ENCODE measurements at places on chromosomes 5 and 9.
A peak's percentile ranks its signal among the peaks of the same experiment; 100 is the strongest.

- no peak for DNase-seq
- no peaks in the 10 kb centered on the region for H3K36me3 ChIP-seq
- H3K4me1 ChIP-seq = no peaks in the 10 kb centered on the region
- H3K4me3 ChIP-seq = no peak overlapping the region
Observed at GRCh38 chr5:60243713-60244112, 350.2 kb upstream of the PDE4D start.

GRCh38 chr5:75006865-75007822 lies 45.2 kb downstream of the GCNT4 start:
- H3K27me3 ChIP-seq = no peaks in the 10 kb centered on the region
- H3K27ac ChIP-seq = no peak overlapping the region
- no peaks in the 10 kb centered on the region for H3K4me1 ChIP-seq
- no peaks in the 10 kb centered on the region for H3K36me3 ChIP-seq

DNA sequence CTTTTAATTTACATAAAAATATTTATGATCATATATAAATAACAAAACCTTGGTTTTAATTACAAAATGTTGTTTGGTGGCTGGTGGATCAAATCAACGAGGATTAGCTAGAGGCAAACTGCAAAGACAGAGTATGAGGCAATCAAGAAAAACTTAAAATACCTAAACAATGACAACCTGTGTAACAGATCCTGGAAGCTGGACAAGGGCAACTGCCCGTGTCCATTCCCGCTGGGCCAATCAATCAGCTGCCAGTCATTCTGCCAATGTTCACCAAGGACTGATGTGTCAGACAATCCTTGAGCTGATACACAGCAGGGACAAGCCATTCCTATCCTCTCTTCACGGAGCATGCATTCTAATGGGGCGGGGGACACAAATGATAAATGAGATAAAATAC lies 3.2 kb upstream of the TENT4A start:
- no peaks in the 10 kb centered on the region for H3K27me3 ChIP-seq
- peak; percentile 64 for DNase-seq
- no peak overlapping the region for H3K4me3 ChIP-seq
- H3K4me1 ChIP-seq = peaks cover 17% of the 10 kb centered on the region
- no peak overlapping the region for H3K27ac ChIP-seq

DNA sequence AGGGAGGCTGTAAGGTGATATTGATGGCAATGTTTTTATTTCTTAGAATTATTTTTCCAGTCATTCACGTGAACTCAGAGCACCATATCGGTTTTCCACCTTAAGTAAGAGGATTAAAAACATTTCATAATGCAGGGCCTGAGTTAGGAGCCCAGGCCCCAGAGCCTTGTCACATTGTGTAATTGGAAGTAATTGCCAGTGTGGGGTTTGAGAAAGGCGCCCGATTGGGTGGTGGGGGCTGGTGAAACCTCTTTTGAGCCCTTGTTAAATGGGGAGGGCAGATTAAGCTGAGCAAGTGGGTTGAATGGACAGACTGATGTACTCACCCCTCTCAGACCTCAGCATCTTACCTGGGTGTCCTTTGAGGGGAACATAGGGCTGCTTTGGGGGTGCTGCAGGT lies 116.7 kb upstream of the PITX1 start:
- no peaks in the 10 kb centered on the region for H3K27me3 ChIP-seq
- H3K27ac ChIP-seq = no peak overlapping the region
- DNase-seq = no peak
- peaks cover under 1% of the 10 kb centered on the region for H3K36me3 ChIP-seq
- H3K4me1 ChIP-seq = peaks cover 15% of the 10 kb centered on the region

- peak overlapping the region; percentile 50 for H3K27ac ChIP-seq
- H3K4me1 ChIP-seq = peaks cover 26% of the 10 kb centered on the region
- H3K36me3 ChIP-seq = peaks cover 16% of the 10 kb centered on the region
- H3K4me3 ChIP-seq = no peak overlapping the region
Observed at GRCh38 chr5:16736158-16736995, 119.6 kb upstream of the RETREG1 start.

DNA sequence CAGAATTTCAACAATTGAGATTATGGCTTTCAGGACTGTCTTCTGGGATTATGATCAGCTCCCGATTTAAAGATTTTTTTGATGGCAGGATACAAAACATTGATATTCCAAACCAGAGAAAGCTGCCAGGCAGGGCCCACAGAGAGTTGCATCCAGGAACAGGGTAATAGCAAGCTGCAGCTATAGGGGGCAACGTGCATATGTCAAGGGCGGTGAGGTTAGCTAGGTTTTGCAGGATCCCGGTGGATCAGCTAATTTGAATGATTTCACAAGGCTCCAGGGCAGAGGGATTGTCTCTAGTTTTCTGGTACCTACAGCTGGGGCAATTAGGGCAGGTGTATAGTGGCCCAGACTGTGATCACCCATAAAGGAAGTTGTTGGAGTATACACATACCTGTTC lies 339.4 kb downstream of the CHSY3 start:
- H3K27me3 ChIP-seq = no peaks in the 10 kb centered on the region
- H3K36me3 ChIP-seq = no peaks in the 10 kb centered on the region
- H3K4me3 ChIP-seq = no peak overlapping the region
- H3K4me1 ChIP-seq = no peaks in the 10 kb centered on the region

DNA sequence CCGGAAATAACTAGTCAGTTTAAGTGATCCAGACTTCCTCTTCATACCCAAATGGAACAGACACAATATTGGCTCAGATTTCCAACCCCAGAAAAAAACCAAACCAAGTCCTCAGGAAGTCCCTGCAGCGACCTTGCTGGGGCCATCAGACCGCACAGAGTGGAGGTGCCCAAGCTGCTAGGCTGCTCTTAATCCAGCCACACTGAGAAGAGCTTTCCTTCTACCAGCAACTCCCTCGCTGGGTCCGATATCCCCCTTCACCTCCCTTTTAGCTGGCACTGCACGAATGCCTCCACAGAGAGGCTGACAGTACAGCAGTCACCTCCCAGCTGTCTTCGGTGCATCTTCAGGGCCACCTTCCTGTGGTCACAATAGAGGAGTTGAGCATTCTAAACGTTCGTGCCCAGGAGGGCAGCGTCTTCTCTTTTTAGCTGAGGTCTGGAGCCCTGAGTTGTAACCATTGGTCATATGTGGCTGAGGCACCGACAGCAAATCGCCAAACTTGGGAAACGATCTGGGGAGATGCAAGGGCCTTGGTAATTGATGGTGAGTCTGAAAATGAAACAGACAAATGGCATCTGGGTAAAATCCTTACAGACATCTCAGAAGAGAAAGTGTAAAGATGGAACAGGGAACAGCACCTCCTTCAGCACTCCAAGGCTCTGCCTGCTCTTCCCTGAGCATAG lies 5.7 kb downstream of the NAIF1 start:
- H3K27me3 ChIP-seq = no peaks in the 10 kb centered on the region
- no peak for DNase-seq
- H3K4me1 ChIP-seq = peaks cover 9% of the 10 kb centered on the region

- peaks cover 31% of the 10 kb centered on the region for H3K27me3 ChIP-seq
- no peak overlapping the region for H3K27ac ChIP-seq
Observed at GRCh38 chr9:100884518-100884917, 144.0 kb upstream of the PLPPR1 start.

DNA sequence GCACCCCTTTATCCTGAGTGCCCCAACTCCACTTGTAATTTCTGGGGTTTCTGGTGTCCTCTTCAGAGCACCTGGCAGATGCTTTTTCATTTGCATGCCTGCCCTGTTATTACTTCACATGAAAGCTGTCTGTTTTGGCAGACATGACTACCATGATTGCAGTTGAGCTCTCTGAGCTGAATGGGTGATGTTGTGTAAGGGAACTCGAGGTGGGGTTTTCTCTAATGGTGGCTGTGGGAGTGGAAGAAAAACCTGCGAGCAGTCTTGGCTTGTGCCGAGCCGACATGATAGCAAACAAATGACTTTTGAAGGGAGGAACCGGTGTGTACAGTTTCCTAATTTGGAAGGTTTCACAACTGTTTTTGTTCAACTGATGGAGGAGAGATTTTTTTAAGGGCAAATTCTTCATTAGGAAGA lies 196.2 kb downstream of the AOPEP start:
- H3K36me3 ChIP-seq = peaks cover 6% of the 10 kb centered on the region
- peaks cover 74% of the 10 kb centered on the region for H3K4me1 ChIP-seq
- peak overlapping the region; percentile 85 for H3K27ac ChIP-seq
- peak; percentile 78 for DNase-seq

DNA sequence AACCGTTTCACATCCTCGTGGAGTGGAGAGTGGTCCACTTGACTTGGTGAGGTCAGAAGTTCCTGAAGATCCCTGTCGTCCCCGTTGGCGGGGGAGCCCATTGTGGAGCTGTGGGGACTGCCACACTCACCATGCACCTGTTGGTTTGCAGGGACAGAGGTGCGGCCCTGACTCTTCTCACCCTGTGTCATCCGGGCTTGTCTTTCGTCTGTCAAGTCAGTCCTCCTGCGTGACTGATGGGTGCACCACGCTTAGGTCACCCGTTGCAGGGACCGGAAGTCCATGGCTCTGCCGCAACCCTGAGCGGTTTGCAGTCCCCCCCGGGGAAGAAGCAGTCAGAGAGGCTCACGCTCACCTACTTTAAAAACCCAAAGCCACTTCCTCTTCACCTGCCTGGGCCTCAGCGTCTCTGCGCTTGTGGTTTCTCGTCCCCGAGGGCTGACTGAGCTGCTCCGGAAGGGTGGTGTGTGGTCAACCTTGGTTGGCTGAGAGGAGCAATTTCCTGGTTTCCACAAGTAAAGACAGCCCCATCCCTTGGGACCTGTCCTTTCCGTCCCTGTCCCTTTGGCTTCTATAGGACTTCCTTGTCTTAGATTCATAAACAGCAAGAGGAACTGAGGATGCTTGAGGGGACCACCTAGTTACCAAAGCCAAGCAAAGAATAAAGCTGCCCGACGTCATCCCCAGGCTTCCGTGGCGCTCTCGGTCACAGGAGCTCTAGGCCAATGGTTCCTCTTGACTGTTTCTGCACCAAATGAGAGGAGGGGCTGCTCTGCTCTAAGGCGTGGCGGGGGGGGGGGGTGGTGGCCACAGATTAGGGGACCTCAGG lies 53.2 kb downstream of the USP20 start:
- peaks cover 5% of the 10 kb centered on the region for H3K4me1 ChIP-seq
- peaks cover 21% of the 10 kb centered on the region for H3K36me3 ChIP-seq
- H3K27ac ChIP-seq = no peak overlapping the region
- no peak for DNase-seq
- no peak overlapping the region for H3K4me3 ChIP-seq

- no peaks in the 10 kb centered on the region for H3K27me3 ChIP-seq
- H3K4me1 ChIP-seq = no peaks in the 10 kb centered on the region
- no peak overlapping the region for H3K4me3 ChIP-seq
- H3K36me3 ChIP-seq = peaks cover 6% of the 10 kb centered on the region
- no peak for DNase-seq
Observed at GRCh38 chr5:180112181-180112861, 40.8 kb upstream of the RNF130 start.

- DNase-seq = no peak
- H3K4me1 ChIP-seq = peaks cover 14% of the 10 kb centered on the region
- H3K27me3 ChIP-seq = no peaks in the 10 kb centered on the region
- no peak overlapping the region for H3K27ac ChIP-seq
- H3K4me3 ChIP-seq = no peak overlapping the region
Observed at GRCh38 chr9:133982971-133983720, 9.0 kb downstream of the VAV2 start.

DNA sequence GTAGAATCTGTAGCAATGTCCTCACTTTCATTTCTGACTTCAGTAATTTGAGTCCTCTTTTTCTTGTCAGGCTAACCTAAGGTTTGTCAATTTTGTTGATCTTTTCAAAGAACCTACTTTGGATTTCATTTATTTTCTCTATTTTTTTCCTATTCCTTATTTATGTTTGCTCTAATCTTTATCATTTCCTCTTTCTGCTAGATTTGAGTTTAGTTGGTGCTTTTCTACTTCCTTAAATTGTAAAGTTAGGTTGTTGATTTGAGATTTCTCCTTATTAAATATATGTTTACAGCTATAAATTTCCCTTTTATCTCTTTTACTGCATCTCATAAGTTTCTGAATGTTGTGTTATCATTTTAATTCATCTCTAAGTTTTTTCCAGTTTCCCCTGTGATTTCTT lies 75.1 kb upstream of the FAM120A start:
- H3K4me3 ChIP-seq = no peak overlapping the region
- DNase-seq = no peak
- H3K27ac ChIP-seq = no peak overlapping the region
- H3K27me3 ChIP-seq = peaks cover 60% of the 10 kb centered on the region
- H3K36me3 ChIP-seq = no peaks in the 10 kb centered on the region

DNA sequence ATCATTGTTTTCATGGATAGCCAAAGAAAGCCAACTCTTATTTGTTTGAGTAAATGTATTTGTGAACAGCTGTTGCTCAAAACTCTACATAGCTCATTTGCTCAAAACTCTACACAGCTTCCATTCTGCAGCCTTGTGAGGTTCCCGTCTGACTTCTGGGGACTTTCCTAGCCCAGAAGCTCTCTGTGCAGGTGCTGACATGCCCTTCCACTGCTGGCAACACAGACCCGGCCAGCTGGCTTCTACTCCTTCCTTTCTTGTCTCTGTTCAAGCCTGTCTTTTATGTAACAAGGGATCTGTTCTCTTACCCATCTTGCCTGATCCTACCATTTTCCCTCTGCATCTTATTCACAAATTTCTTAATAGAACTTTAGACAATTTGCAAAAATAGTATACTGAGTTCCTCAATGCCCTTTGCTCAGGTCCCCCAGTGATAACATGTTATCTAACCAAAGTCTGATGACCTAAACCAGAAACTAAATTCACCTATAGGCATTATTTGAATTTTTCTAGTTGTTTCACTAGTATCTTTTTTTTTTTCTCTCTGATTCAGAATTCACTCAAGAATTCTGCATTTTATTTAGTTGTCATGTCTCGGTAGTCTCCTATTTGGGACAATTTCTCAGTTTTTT lies 556.5 kb upstream of the SEMA6A start:
- H3K4me3 ChIP-seq = no peak overlapping the region
- no peaks in the 10 kb centered on the region for H3K36me3 ChIP-seq
- peaks cover 21% of the 10 kb centered on the region for H3K4me1 ChIP-seq
- peak; percentile 73 for DNase-seq
- H3K27me3 ChIP-seq = no peaks in the 10 kb centered on the region

- no peak overlapping the region for H3K4me3 ChIP-seq
- DNase-seq = peak; percentile 64
- H3K27ac ChIP-seq = no peak overlapping the region
- peaks cover 5% of the 10 kb centered on the region for H3K36me3 ChIP-seq
- no peaks in the 10 kb centered on the region for H3K4me1 ChIP-seq
Observed at GRCh38 chr5:31186672-31187267, 6.7 kb upstream of the CDH6 start.

DNA sequence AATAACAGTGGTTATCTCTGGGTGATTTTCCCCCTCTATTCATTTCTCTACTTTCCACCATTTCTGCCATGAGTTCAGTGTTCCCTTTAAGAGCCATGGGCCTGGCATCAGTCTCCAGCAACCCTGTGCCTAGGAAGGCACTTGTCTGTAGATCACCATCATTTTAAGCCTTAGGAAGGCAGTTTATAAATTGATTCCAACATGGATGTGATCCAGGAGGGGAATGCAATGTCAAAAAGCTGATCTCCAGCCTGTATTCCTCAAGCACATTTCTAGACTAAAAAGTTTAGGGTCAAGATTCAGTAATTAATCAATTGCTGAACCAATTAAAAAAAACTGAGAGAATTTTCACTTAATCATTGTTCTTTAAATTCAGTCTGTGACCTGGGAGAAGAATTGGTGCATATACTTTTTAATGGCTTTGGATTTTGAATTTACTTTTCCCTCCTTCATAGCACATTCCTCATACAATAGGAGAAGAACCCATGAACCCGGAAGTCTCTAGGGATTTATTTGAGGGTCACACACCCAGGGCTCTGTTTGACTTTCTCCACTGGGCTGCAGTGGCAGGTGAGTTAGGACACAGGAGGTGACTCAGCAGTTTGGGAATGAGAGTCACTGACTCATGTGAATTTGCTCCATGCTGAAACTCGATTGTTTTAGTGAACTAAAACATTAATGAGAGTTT lies 6.1 kb upstream of the ERMP1 start:
- H3K27me3 ChIP-seq = no peaks in the 10 kb centered on the region
- H3K4me3 ChIP-seq = peak overlapping the region; percentile 35
- H3K36me3 ChIP-seq = peaks cover 4% of the 10 kb centered on the region
- H3K4me1 ChIP-seq = peaks cover 32% of the 10 kb centered on the region

All from MCF 10A (cell line).